Neural progenitor cell (in vitro differentiated cells): ENCODE measurements at places on chromosomes 5 and 9. TPM values are rescaled to one million over a fixed set of nuclear protein-coding genes. Genes with fewer than 3 reads are reported as not detected.

DNA sequence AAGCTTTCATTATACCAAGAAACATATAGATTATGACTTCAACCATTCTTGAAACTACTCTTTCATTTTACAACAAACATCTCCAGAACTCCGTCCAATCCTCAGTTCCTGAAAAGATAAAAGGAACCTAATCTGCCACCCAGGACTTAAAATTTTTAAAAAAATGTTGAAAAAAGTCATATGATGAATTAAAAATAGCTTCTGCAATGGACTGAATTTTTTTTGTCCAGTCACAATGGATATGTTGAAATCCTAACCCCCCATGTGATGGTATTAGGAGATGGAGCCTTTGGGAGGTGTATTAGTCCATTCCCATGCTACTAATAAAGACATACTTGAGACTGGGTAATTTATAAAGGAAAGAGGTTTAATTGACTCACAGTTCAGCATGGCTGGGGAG, 2.7 kb upstream of the ALDH1A1 start:
- DNase-seq, result no peak

DNA sequence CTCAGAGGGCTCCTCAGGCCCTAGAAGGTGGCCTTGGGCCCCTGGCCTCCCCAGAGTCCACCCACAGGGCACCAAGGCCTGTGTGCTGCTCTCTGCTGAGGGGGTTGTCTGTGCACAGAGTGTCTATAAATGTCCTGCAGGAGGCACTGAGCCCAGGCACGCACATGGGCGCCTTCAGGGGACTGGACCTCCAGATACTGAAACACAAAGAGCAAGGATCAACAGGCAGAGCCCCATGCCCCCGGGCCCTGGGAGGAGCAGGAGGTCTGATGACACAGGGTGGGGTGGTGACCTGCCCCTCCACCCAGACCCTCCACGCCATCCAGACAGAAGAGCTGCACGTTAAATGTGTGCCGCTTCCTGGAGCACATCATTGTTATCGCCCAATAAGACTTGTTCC, 64.6 kb upstream of the SIMC1 start:
- DNase-seq, result no peak

GRCh38 chr5:145619806-145620310, 215.3 kb downstream of the PRELID2 start:
- DNase-seq, result no peak

GRCh38 chr5:5304361-5305020, 118.0 kb upstream of the ICE1 start:
- DNase-seq, result peak; percentile 32

- DNase-seq, result no peak
Measured at GRCh38 chr5:117680426-117680825, 1105.8 kb upstream of the SEMA6A start.

DNA sequence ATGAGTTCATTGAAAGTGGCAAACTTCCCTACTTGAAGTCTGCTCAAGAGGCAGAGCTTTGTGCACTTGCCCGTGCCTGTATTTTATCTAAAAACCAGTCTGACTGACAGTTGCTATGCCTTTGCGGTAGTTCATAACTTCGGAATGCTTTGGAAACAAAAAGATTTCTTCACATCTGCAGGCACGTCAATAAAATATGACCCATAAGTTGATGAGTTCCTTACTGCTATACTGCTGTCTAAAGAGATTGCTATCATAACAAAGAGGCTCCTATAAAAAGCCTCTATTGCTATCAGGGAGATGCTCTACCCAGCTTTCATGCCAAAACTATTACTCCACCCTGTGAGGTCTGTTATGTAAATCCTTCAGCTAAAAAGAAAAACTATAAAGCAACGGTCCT, 25.4 kb upstream of the RNF20 start:
- DNase-seq, result no peak

DNA sequence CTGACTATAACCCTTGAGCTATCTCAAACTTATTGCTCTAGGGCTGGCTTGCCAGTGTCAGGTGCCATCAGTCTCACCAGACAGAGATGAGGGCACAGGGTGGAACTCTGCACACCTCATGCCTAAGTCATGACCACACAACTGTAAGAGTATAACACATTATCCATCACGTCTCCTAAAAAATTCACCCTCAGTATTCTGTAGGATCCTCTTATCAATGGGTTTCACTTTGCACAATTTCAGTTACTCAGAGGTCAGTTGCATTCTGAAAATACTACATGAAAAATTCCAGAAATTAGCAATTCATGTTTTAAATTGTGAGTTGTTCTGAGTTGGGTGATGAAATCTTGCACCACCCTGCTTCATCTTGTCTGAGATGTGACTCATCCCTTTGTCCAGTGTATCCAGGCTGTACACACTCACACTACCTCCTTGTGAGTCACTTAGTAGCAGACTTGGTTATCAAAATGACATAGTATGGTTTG, 690.9 kb upstream of the CDH18 start:
- no peak for DNase-seq

DNA sequence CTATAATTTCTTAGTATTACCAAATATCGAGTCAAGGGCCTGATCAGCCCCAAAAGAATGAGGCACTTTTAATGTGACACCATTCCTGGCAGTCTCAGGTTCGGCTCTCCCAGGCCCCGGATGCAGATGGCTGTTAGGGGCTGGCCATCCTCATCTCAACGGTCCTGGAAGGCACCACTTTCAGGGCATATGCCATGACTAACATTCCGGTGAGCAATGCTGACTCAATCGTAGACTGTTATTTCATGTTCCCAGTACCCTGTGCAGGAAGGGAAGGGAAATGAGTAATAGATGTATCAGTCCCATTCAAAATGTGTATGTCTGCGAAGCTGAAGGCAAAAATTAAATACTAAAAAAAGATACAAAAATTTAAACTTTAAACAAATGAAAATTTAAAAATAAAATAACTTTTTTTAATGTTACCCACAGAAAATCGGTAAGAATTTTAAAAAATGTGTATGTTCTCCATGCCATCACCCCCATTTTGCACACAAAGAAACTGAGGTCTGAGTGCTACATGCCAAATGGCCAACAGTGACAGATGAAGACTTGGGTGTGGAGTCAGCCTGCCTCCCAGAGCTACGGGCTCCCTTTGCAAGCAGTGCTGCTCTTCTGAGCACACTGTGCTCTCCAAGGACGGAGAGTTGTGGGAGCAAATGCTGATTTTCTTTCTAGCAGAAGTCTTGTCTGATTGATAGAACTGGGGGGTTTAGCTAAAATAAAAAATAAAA, 79.0 kb downstream of the GLDC start:
- DNase-seq, result no peak

DNA sequence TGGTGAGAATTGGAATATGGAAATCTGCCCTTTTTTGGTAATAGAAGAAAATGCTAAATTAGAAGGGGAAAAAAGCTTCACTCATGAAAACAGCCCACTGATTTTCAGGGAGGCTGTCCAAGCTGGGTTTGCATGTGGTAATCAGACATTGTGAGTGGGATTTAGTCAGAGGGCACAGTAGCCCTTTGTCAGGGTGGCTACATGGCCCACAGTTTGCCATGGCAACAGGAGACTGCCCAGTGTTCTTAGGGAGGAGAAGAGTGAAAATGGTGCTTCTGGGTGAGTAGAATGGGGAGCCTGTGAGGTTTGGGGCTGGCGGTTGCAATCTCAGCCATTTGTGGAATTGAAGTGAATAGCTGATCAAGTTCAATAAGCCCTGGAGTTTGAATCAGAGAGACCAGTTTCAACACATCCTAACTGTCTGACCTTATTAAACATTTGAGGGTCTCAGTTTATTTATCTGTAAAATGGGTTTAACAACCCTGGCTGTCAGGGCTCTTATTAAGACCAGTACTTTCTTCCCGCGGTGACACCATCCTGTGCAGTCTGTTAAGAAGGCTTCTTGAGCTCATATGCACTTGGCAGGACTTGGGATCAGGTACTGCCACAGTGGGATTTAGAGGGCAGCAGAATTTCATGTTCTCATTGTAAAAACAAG, 107.6 kb upstream of the TNC start:
- no peak for DNase-seq

- no peak for DNase-seq
Measured at GRCh38 chr5:138458384-138458783, 6.9 kb upstream of the EGR1 start.

DNA sequence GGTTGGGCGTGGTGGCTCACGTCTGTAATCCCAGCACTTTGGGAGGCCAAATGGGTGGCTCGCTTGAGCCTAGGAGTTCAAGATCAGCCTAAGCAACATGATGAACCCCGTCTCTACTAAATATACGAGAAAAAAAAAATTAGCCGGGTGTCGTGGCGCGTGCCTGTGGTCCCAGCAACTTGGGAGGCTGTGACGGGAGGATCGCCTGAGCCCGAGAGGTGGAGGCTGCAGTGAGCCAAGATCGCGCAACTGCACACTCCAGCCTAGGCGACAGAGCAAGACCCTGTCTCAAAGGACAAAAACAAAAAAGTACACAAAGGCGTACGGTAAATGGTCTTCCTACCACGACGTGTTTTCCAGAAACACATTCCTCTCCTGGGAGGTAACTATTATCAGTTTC, 538 bp upstream of the BDP1 start:
- no peak for DNase-seq

DNA sequence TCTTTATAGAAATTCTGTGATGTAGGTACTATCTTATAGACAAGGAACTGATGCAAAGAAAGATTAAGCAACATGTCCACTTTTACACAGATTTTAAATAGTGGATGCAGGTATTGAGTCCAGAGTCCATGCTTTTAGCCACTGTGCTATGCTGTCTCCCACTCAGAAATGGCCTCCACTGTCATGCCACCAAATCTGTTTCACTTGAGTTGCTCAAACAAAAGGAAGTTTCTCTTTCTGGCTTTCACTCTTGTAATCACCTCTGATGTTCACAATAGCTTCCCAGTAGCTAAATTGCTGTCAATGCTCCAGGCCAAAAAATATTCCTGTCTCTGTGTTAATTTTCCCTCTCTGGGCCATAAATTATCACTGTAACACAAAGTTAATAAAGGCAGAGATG, 77.0 kb upstream of the RASA1 start:
- no peak for DNase-seq

DNA sequence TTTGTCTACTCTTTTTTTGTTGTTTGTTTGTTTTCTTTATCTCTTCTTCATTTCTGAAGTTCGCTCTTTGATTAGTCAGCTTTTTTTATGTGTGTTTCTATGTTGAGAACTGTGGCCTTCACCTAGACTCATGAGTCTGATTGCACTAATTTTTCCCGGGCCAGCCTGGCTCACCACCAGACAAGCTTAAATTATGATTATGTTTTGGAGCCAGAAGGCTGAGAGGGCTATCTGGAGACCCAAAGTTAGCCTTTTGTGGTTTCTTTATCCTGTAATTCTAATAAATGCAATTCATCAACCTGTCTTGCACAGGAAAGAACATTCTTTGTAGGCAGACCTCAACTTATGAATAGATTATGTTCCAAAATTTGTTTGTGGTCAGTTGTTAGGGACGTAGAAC, 20.8 kb upstream of the ACTBL2 start:
- DNase-seq, result no peak

DNA sequence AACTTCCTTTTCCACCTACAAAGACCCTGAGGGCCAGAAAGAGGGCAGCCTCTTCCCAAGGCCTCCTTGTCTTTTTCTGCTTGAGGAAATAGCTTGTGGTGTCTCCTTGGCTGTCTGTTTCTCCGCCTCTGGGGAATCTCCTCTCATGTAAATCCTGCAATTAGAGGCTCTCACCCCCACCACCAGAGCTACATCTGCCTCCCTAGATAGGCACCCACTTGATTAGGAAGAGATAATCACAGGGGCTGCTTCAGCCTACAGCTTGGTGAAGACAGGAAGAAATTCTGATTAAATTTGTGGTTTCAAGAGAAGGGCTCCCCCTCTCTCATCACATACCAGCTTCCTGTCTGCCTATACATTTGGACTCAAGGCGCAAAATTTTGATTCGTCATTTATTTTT, 75.6 kb downstream of the TLR4 start:
- DNase-seq, result peak; percentile 12

The SH3GL2 gene
- 1.2 and 1.6 TPM in 2 replicates for total RNA-seq

The FOXD4L4 gene
- total RNA-seq, result 0.15 TPM in 1 of 2 replicates, not detected in the other

The SIL1 gene
- 5.5 and 9.7 TPM in 2 replicates for total RNA-seq

The FER gene
- total RNA-seq, result 10.6 and 25.0 TPM in 2 replicates

The TMEM174 gene
- not detected in 2 replicates for total RNA-seq
